ENCODE measurements at places on chromosomes 12 and 14. TPM values are rescaled to one million over a fixed set of nuclear protein-coding genes. Genes with fewer than 3 reads are reported as not detected.

GRCh38 chr14:71526388-71526787 is 405.8 kb upstream of the RGS6 start:
- no peak for DNase-seq
- H3K4me3 ChIP-seq: no peak overlapping the region

DNA sequence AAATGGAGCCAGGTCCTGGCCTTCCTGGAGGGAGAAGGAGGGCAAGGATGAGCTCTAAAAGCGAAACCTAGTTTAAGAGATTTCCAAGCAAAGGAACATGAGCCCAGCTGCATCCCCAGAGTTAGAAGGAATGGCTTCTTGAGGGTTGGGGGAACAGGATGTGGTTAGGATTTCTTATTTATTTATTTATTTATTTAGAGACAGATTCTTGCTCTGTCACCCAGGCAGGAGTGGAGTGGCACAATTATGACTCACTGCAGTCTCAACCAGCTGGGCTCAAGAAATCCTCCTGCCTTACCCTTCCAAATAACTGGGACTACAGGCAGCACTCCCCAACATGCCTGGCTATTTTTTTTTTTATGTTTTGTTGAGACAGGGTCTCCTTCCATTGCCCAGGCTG is 25.3 kb upstream of the TMEM106C start:
- no peaks in the 10 kb centered on the region for H3K4me1 ChIP-seq
- no peak overlapping the region for H3K27ac ChIP-seq
- H3K36me3 ChIP-seq: no peaks in the 10 kb centered on the region
- peaks cover 24% of the 10 kb centered on the region for H3K27me3 ChIP-seq
- no peak for DNase-seq

The DGKA gene
- 25.3 TPM for total RNA-seq

- no peaks in the 10 kb centered on the region for H3K36me3 ChIP-seq
- H3K27ac ChIP-seq: no peak overlapping the region
- no peak overlapping the region for H3K4me3 ChIP-seq
- H3K4me1 ChIP-seq: no peaks in the 10 kb centered on the region
Measured at GRCh38 chr14:99807413-99808153, 14.4 kb downstream of the EML1 start.

GRCh38 chr14:100902295-100903133 is 1.0 kb downstream of the RTL1 start:
- no peak for DNase-seq
- H3K27ac ChIP-seq: no peak overlapping the region
- H3K36me3 ChIP-seq: no peaks in the 10 kb centered on the region

The SLC17A8 gene
- total RNA-seq: not detected

GRCh38 chr12:112584266-112584722 is 165.5 kb downstream of the PTPN11 start:
- H3K4me3 ChIP-seq: no peak overlapping the region
- H3K36me3 ChIP-seq: no peaks in the 10 kb centered on the region
- no peak overlapping the region for H3K27ac ChIP-seq
- DNase-seq: no peak
- H3K27me3 ChIP-seq: no peaks in the 10 kb centered on the region
- H3K4me1 ChIP-seq: no peaks in the 10 kb centered on the region

GRCh38 chr14:72128629-72129028 is 196.4 kb downstream of the RGS6 start:
- H3K4me1 ChIP-seq: no peaks in the 10 kb centered on the region
- no peaks in the 10 kb centered on the region for H3K36me3 ChIP-seq
- no peak overlapping the region for H3K4me3 ChIP-seq
- H3K27me3 ChIP-seq: no peaks in the 10 kb centered on the region

The HCAR2 gene
- 2.3 TPM for total RNA-seq
